ENCODE measurements at places on chromosomes 5 and 9.

DNA sequence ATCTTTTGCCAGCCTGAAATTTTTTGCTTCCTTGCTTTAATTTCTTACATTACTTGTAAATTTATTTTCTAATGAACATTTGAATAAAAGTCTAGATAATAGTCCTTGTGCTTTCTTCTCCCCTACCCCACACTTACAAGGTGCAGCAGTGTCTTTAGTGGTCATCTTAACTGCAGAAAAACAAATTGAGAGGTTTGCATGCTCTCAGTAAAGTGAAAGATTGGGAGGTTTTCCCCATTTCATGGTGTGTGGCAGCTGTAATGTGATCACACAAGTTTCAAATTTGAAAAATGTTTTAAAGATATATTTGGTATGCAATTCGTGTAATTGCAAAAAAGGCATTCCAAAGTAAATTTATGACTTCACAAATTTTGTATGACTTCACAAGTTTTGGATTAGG, 14.7 kb downstream of the APC start:
- no peak for DNase-seq

DNA sequence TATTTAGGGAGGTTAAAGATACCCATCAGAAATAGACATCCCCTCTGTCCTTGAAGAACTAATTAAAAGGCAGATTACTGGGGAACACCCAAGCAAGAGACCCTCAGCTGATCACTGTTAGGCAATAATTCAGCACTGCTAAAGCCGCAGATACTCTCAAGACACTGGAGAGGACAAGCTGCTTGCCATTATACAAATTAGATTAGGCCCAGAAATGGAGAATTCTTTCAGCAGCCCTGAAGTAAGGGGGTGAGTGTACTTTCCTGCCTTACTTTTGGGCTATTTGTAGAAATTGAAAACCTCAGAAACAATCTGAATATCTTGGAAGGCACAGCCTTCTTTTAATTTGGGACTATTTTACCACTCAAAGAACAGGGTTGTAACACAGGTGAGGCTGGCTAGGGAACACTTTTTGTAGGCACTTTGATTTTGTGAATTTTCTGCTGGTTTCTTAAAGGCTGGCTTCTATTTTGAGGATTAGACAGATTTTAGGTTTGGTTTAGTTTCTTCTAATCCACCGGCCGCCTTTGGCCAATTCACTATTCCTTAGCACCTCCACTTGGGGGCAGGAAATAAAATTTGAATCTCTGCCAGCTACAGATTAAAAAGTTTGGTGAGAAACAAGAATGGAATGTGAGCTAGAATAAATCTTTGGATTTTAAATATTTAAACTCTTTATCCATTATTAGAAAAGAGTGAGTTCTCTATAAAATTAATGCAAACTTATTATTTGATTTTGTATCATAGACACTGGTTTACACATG, 106.0 kb downstream of the SMARCA2 start:
- no peak for DNase-seq

- DNase-seq, result peak; percentile 24
These were observed 101.7 kb downstream of the GDNF start for GRCh38 chr5:37738057-37738691.

DNA sequence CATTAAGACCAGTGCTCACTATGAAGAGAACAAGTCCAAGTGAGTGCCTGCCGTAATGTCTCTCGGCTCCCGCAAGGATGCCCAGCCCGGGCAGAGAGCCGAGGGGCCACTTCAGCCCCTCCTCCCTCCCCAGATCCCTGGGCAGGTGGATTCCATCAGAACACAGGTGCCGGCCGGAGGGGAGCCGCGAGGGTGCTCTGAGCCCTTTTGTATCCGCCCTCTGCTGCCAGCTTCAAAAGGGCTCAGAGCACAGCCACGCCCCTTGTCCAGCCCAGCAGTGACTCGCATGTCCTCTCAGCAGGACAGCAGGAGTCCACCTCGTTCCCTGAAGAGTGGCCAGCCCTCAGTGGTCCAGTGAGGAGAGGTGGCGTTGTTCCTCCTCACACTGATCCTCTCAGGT, 43.9 kb downstream of the CYFIP2 start:
- DNase-seq, result no peak

- no peak for DNase-seq
These were observed 63.7 kb upstream of the FANCC start for GRCh38 chr9:95381221-95381620.

DNA sequence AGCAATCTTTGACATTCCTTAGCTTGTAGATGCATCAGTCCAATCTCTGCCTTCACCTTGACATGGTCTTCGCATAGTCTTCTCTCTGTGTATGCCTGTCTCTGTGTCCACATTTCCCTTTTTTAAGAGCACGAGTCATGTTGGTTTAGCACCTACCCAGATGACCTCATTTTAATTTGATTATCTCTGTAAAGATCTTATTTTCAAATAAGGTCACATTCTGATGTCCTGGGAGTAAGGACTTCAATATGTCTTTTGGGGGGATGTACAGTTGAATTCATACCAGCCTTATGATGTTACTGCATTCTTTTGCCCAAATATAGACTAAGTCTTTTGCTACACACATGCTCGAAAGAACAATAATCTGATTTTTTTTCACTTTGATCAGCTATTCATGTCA, 6.9 kb downstream of the KCTD16 start:
- no peak for DNase-seq

DNA sequence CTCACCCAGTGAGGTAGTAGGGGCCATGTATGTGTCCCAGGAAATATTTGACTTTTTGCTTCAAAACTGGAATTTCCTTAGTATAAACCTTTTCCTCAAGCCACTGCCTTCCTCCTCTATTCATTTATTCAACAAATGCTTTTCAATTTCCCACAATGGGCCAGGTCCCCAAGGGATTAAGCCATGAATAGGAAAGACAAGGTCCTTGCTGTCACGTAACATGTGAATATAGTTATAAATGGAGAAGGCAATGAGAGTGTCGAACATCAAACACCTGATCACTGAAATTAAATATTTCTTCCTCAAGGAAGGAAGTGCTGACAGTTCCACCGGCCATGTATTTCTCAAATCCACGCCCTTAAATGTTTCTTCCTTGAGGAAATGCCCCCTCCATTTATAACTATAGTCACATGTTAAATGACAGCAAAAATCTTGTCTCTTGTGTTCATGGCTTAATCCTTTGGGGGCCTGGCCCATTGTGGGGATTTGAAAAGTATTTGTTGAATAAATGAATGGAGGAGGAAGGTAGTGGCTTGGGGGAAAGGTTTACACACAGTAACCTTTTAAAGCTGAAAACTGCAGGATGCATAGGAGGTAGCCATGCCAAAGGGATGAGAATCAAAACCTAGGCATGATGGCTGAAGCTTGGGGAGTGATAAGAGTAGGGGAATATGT, 145.5 kb downstream of the PTTG1 start:
- DNase-seq, result no peak

DNA sequence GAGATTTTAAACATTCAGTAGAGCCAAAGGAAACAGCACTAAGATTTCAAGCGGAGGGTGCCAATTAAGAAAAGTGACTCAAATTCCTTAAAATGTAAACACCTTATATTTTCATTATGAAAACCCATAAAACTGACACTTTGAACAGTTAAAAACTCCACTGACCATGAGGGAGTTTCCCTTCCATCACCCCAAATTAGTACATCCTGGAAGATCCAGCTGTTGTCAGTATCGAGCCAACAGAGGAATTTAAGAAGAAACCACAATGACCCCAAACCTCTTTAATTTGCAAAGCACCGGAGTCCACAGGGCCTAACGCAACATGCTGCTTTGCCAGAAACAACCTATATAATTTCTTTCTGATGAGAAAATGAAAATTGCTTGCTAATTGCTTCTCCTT, 41.3 kb downstream of the ROR2 start:
- no peak for DNase-seq

GRCh38 chr5:96036301-96036700, 74.7 kb upstream of the ELL2 start:
- DNase-seq, result no peak

- no peak for DNase-seq
These were observed 6.3 kb downstream of the EXD3 start for GRCh38 chr9:137416563-137417151.

- DNase-seq, result no peak
These were observed 69.0 kb downstream of the TSPAN17 start for GRCh38 chr5:176716320-176716719.

GRCh38 chr9:37693260-37693659, 42.5 kb downstream of the FRMPD1 start:
- DNase-seq, result no peak

All from hematopoietic multipotent progenitor cell treated with erythropoietin and hydrocortisone succinate and interleukin-3 and kit ligand, for 15 days (in vitro differentiated cells).